ENCODE measurements at places on chromosomes 4 and X. TPM values are rescaled to one million over a fixed set of nuclear protein-coding genes. Genes with fewer than 3 reads are reported as not detected.

The CENPVL1 gene
- not detected for total RNA-seq

The DIAPH2 gene
- 4.4 TPM for total RNA-seq

DNA sequence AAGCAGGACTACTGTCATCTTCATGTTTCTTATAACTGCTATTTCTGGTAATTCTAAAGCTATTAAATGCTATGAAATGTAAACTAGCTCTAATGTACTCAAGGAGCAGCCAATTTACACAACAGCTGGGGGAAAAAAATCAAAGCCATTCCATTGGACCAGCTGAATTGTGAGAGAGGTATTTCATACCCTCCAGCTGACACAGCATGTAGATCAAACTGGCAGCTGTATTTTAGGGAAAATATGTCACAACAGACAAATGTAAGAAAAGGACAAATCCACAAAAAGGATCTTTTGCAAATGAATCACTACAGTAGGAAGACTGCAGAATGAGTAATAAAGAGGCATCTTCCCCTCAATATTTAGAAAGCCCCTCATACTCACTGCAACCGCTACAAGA lies 65.2 kb upstream of the FAM47B start:
- DNase-seq, result no peak

- DNase-seq, result no peak
Measured at GRCh38 chr4:141335166-141335565, 114.5 kb downstream of the ZNF330 start.

The MAOB gene
- total RNA-seq, result not detected

The BMX gene
- not detected for total RNA-seq

DNA sequence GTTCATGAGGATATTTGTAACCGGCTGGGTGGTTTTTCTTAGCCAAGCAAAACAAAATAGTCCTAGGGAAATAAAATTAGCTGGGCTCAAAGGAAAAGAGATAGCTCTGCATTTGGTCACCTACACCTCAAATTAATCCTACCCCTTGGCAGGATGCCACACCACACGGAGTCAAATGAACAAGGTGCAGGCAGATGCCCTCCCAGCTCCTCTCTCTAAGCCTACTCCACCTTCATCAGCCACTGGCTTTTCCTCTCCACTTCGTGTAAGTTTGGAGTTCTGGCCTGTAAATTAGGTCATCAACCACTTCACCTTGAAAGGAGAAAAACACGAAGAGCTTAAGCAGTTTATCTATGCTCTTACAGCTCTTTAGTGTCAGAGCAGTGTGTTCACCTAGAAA lies 1.4 kb downstream of the DDIT4L start:
- DNase-seq, result no peak

- no peak for DNase-seq
Measured at GRCh38 chrX:1466232-1466661, 13.5 kb upstream of the ASMTL start.

The AKAP14 gene
- not detected for total RNA-seq

DNA sequence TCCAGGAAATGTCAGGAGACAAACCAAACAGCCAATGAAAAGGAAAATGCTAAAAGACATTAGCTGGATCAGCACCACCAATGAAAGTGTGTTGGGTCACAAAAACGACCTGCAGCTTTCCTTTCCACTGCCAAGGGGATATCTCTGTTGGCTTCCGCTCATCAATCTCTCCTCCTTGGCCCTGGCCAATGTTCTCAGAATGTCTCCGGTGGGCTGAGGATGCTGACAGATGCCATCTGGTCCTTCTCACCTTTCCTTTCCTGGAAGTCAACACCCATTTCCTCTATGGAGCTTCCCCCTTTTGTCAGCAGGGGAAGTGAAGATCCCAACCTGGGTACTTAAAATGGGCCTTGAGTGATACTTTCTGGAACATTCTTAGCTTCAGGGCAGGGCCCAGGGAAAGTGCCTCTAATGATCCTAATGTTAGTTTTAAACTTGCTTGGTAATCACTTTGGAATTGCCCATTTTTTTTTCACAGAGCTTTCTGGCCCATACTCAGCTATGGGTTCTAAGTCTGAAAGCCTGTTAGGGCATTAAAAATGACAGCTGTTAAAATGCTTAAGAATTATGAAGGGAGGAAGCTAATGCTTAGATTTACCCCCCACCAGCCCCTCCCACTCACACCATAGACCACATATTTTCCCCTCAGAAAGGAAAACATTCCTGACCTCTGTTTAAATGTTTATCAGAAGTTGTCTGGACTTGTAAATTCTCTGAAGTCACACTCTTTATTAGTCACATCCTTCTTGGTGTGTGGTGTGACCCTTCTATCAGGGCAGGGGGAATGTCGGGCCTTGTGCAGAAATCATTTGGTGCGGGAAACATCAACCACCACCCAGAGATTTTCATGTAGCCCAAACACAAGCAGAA lies 29.2 kb downstream of the IGFBP7 start:
- DNase-seq, result no peak

DNA sequence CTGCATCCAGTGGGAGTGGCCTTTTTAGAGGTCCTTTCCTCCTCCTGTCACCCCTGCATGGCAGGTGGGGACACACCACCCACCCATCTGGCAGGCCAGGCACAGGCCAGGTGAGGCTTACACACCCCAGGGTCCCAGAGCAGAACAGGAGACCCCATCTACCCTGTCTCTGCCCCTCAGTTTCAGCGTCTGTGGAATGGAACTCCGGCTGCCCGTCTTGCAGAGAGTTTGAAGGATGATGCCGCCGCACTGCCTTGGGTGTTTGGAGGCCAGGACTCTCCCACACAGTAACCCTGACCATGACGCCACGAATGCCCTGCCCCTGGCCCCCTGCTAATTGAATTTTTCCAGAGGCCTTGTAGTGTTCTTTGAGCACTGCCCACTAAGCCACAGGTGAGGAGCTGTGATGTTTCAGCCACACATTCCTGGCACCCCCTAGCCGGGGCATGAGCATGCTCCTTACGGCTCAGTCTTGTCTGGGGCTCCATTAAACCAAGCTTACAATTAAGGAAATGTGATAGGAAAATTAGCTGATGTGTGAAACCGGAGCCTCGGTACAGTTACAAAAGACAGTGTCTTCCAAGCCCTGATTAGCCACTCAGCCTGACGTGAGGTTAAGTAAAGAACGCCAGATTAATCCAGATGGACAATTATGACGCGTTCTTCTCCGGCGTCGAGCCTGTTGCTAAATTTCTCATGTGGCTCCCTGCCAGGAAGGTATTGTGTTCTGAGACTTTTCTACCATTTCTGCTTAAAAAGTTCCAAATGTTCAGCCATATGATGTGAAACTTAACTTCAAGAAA lies 39.3 kb downstream of the HMX1 start:
- no peak for DNase-seq

DNA sequence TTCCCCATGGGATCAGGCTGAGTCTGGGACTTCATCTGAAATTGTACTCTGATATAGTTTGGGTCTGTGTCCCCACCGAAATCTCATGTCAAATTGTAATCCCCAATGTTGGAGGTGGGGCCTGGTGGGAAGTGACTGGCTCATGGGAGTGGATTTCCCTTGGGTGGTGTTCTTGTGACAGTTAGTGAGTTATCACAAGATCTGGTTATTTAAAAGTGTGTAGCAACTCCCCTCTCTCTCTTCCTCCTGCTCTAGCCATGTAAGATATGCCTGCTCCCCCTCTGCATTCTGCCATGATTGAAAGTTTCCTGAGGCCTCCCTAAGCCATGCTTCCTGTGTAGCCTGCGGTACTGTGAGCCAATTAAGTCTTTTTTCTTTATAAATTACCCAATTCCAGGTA lies 61.0 kb downstream of the RASGEF1B start:
- no peak for DNase-seq

The UGT2B15 gene
- total RNA-seq, result 0.18 TPM

DNA sequence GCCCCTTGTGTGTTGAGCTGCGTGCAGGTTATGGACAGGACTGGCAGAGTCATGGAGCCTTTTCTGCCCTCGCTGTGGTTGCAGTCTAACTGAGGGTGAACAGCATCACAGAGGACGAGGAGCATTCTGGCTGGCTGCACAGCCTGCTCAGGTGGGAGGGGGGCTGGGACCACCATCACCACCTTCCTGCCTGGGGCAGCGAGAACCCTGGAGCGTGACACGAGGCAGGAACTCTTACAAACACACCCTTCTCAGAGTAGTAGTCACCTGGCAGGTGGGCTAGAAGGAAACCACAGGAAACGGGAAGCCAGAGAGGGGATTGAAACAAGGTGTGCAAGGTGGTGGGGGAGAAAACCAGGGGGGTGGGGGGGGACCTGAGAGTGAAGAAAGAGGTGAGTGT lies 25.6 kb downstream of the TKTL1 start:
- DNase-seq, result no peak

DNA sequence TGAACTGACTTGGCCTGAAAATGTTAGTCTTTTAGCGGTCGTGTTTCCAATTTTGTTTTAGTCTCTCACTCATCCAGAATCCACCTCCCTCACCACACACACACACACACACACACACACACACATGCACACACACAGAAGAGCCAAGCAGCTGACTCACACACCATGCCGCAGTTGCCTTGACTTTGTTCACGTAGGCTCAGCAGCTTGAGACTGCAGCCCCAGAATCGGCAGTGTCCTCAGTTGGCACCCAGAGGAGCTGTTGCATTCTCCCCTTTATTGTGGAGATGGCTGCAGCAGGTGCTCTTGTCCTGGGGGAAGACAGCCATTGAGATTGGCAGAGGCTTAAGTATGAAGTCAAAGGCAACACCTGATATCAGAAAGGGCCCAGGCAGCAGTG lies 20.9 kb upstream of the XPNPEP2 start:
- DNase-seq, result no peak

GRCh38 chr4:128835498-128836222 lies 26.2 kb downstream of the JADE1 start:
- no peak for DNase-seq

DNA sequence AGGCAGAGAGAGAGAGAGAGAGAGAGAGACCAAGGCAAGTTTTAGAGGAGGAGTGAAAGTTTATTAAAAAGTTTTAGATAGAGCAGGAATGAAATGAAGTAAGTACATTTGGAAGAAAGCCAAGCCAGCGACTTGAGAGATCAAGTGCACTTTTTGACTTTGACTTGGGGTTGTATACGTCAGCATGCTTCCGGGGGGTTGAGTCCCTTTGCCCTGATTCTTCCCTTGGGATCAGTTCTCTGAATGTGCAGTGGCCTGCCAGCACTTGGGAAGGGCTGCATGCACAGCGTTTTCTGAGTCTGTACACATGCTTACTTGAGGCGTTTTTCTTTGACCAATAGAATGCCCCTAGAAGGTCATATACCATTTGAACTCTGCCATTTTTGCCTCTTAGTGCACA lies 400.5 kb downstream of the PDGFC start:
- no peak for DNase-seq

- no peak for DNase-seq
Measured at GRCh38 chrX:26916991-26917390, 546.1 kb downstream of the PPP4R3C start.

The SMC1A gene
- 93.9 TPM for total RNA-seq

The RAB41 gene
- not detected for total RNA-seq

DNA sequence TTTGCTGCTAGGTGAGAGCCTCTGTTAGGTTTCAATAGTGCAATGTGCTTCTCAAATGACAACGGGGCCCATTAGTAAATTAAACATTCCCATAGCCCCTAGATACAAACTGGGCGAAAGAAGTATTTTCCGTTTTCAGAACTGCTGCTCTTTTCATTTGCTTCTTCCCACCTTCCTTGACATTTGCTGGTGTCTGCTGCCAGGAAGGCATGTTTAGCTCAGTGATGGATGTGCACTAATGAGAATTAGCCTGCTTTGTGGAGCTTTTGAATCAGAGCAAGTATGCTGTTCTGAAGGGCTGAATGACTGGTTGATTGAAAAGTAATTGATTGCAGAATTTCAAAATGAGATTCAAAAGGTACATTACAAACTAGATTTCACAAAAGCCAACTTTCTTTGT lies 57.0 kb downstream of the SHROOM3 start:
- DNase-seq, result no peak

The JAKMIP1 gene
- total RNA-seq, result 3.7 TPM

All from activated T-cell treated with anti-CD3 and anti-CD28 coated beads, Interleukin-2, amount 50 U/mL, for 4 hours (primary cell).